ENCODE measurements at places on chromosomes 7 and 10. TPM values are rescaled to one million over a fixed set of nuclear protein-coding genes. Genes with fewer than 3 reads are reported as not detected.
A peak's percentile ranks its signal among the peaks of the same experiment; 100 is the strongest.

AKR1C3 gene
- total RNA-seq: 70.8 TPM

DNA sequence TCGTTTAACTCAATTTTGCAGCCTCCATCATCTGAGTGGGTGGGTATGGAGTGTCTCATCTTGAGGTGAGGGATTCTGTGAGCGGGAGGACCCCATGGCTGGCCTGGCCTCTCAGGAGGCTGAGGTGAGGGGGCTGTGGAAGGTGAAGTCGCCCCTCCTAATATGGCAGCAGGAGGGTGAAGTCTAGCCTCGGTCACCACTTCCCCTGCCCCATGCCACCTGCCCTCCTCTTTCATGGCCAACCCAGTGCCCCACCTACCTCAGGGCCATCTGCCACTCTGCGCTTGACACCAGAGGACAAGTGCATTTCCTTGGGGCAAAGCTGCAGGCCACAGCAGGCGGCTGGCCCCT is 8.7 kb downstream of the RASGEF1A start:
- no peak overlapping the region for H3K4me3 ChIP-seq
- H3K27ac ChIP-seq: no peak overlapping the region
- no peaks in the 10 kb centered on the region for H3K36me3 ChIP-seq
- no peak for DNase-seq
- no peaks in the 10 kb centered on the region for H3K4me1 ChIP-seq

GRCh38 chr10:104690959-104691358 is 49.9 kb downstream of the SORCS3 start:
- no peak overlapping the region for H3K4me3 ChIP-seq
- no peaks in the 10 kb centered on the region for H3K27me3 ChIP-seq
- H3K36me3 ChIP-seq: no peaks in the 10 kb centered on the region
- H3K27ac ChIP-seq: no peak overlapping the region

DNA sequence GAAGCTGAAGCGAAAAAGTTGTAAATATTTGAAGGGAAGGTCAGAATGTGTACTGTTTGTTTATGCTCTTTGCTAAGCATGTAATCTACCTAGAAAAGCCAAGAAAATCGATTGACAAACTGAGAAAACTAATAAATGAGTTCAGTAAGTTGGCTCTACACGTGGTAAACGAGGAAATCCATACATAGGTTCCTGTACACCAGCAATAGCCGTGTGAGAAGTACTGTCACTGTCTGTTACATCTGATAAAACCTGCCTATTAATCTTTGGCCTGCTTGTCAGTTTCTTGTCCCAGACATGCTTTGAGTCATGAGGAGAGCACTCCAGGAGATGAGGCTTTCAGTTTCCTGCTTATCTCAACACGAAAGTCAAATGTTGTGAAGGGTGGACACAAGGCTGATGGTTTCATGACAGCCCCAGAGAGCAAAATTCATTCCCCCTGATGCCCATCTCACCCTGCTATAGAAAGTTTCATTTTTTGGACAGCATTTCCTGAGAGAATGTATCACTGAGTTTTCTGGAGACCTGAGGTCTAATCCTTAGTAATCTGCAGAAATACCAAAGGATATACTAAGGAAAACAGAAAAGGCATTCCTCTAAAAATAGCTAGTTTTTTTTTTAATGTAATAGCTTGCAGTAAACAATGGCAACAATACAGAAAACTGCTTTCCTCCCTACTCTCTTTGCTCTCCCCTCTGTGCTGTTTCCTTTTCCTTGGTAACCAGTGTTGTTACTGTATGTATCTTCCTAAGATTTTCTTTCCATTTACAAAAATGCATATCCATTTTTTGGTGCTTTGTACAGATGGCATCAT is 18.8 kb downstream of the BMPR1A start:
- DNase-seq: no peak
- no peaks in the 10 kb centered on the region for H3K27me3 ChIP-seq
- no peak overlapping the region for H3K4me3 ChIP-seq
- no peak overlapping the region for H3K27ac ChIP-seq

DNA sequence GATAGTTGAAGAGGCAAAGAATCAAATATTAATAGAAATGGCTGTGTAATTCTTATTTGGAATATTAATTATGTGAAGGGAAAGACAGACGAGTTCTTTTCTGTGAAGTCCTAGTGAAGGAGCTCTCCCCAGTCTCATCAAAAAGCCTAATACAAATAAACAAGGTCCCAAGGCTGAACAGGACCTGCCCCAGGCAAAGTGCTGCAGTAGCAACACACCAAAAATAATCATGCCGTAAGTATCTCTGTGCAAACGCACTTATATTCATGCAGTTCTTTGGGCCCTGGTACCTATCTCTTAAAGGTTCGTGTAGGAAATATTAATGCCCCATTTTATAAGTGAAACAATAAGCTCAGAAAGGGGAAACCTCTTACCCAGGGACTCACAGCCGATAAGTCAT is 12.2 kb upstream of the CHST15 start:
- H3K27ac ChIP-seq: peak overlapping the region; percentile 85
- no peaks in the 10 kb centered on the region for H3K36me3 ChIP-seq
- no peaks in the 10 kb centered on the region for H3K27me3 ChIP-seq
- peaks cover 24% of the 10 kb centered on the region for H3K4me1 ChIP-seq

DNA sequence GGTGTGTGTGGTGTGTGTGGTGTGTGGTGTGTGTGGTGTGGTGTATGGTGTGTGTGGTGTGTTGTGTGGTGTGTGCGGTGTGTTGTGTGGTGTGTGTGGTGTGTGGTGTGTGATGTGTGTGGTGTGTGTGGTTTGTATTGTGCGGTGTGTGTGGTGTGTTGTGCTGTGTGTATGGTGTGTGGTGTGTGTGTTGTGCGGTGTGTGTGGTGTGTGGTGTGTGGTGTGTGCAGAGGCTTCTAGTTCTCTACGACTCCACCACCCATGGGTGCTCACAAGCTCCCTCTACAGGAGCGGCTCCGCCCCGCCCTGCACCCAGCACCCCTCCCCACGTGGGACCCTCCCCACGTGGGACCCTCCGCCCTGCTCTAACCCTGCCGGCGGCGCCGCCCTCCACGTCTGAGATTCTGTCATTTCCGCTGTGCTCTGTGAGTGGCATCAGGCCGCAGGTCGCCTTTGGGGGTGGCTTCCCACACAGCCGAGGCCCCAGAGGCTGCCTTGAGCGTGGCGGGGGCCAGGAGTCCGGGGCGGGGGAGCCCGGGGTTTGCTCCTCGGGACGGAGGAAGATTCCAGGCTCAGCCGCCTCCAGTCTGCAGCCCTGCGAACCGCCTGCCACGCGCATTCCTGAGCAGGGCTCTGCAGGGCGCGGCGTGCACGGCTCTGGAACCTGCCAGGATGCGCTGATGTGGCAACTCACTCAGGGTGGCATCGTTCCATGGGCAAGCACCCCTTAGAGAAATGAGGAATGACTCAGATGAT is 37.0 kb upstream of the DNAJB6 start:
- no peak overlapping the region for H3K27ac ChIP-seq
- peak overlapping the region; percentile 55 for H3K4me3 ChIP-seq
- no peak for DNase-seq

DNA sequence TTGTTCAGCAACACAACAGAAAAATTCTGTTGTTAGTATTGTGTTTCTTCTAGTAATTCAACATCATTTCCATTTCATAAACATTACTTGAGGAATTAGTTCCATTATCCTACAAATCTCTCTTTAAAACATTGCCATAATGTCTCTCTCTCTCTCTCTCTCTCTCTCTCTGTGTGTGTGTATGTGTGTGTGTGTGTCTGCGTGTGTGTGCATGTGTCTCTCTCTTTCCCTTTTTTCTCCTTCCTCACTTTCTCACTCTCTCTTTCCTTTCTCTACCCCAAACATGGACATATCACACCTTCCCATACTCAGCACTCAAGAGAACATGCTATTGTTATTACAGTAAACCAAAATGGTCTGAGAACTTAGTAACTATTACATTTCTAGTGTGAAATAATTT is 16.6 kb downstream of the LRRTM3 start:
- no peaks in the 10 kb centered on the region for H3K27me3 ChIP-seq
- H3K4me3 ChIP-seq: no peak overlapping the region
- H3K36me3 ChIP-seq: no peaks in the 10 kb centered on the region
- no peak for DNase-seq
- H3K4me1 ChIP-seq: no peaks in the 10 kb centered on the region
- H3K27ac ChIP-seq: no peak overlapping the region

- H3K4me3 ChIP-seq: no peak overlapping the region
- H3K36me3 ChIP-seq: no peaks in the 10 kb centered on the region
- no peaks in the 10 kb centered on the region for H3K27me3 ChIP-seq
- H3K27ac ChIP-seq: no peak overlapping the region
- DNase-seq: no peak
- no peaks in the 10 kb centered on the region for H3K4me1 ChIP-seq
Observed at GRCh38 chr7:94330269-94331020, 64.2 kb upstream of the COL1A2 start.

DNA sequence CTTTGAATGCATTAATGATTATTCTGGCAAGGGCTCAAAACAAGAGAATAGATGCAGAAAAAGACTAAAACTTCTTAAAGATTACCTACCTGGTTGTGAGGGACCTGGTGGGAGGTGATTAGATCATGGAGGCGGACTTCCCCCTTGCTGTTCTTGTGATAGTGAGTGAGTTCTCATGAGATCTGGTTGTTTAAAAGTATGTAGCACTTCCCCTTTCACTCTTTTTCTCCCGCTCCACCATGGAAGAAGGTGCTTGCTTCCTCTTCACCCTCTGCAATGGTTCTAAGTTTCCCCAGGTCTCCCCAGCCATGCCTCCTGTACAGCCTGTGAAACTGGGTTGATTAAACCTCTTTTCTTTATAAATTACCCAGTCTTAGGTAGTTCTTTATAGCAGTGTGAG is 226.6 kb downstream of the ARHGAP12 start:
- no peaks in the 10 kb centered on the region for H3K27me3 ChIP-seq
- H3K27ac ChIP-seq: peak overlapping the region; percentile 63
- DNase-seq: no peak
- H3K4me3 ChIP-seq: no peak overlapping the region

VGF gene
- not detected for total RNA-seq

- H3K27ac ChIP-seq: no peak overlapping the region
- no peak overlapping the region for H3K4me3 ChIP-seq
- no peaks in the 10 kb centered on the region for H3K36me3 ChIP-seq
- DNase-seq: no peak
Observed at GRCh38 chr10:91287276-91287675, 66.8 kb downstream of the PCGF5 start.

- H3K36me3 ChIP-seq: no peaks in the 10 kb centered on the region
- H3K4me3 ChIP-seq: no peak overlapping the region
- no peak overlapping the region for H3K27ac ChIP-seq
Observed at GRCh38 chr7:81273601-81274397, 354.9 kb upstream of the SEMA3C start.
